ENCODE measurements at places on chromosomes 5 and 9.

DNA sequence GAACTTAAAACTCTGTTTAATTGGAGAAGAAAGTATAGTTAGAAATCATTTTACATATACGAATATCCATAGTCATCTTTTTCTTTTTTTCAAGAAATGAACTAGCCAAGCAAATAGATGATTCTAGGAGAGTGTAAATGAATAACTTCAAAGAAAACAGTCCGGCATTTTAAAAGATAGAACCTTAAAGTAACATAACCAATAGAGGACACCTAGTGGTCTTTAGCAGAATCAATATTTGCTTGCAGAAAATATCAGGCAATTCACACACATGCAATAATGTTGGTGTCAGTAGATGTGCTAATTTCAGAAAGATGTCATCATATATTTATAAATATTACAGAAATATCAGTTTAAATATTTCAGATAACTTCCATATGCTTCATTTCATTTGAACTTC is 57.1 kb downstream of the HCN1 start:
- no peak for DNase-seq

- no peak for DNase-seq
Measured at GRCh38 chr5:173913686-173914321, 25.7 kb downstream of the CPEB4 start.

DNA sequence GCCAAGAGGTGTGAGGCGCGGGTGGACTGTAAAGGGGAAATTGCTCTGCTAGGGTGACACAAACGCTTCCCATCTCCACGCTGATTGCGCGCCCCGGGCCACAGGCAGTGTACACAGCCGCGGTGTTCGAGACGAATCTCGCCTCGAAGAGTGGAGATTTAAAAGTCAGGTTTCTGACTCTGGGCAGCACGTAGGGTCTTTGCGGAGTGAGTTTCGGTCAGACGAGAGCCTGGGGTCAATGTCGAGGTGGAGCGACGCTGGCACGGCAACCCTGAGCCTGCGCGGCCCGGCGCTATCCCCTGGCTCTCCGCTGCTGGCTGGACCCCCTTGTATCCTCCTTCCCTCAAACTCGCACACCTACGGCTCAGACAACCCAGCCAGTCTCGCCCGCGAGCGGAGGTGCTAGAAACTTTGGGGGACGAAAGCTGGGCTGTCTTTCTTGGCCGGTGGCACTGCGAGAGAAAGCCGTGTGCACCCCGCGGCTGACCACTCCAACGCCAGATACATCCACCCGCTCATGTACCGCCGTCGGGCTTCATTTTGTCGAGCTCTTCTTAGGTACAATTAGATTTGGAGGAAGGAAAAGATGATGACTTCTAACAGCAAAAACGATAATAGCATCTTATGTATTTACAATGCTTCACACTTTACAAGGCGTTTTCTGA is 5.4 kb upstream of the FOXB2 start:
- no peak for DNase-seq

DNA sequence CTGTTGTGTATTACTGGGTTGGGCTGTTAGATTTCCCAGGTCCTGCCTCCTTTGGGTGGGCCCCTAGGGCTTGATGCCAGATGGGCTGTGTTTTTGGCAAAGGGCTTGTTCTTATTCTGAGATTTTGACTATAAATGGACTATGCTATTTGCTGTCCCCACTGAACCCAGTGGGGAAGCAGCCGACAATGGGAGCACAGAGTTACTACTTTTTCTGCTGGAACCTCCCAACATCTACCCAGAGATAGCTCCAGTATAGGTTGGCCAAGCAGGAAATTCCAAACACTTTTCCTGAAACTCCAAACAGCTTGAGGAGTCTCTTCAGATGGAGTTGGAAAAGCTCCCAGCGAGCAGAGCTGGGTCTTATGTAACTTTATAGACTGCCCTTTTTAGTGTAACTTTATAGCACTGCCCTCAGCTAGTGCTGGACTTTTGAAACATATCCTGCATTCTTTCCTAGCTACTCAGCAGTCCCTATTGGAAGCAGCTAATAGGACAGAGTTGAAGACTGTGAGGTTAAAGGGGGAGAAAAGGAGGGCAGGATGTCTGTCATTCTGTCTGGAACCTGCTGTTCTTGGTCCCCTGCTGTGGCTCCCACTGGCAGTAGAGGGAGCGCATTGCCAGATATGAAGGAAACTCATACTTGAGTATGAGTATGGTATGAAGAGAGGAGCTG is 21.0 kb downstream of the RUSC2 start:
- peak; percentile 96 for DNase-seq

DNA sequence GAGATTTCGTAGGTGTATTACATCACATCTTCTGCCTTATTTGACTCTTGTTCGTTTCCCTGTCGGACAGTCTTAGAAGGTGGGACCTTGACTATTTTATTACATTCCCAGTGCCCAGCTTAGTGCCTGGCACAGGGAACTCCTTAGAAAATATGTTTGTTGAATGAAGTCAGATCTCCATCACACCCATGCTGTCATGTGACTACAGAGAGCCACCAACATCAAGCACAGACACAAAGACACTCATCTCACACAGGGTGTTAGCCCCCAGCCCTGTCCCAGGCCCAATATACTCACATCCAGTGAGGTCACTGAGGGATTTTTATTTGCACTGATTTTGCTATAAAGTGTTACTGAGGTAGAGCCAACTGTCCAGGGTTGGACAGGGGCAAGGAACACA is 692 bp upstream of the SRA1 start:
- DNase-seq: no peak

DNA sequence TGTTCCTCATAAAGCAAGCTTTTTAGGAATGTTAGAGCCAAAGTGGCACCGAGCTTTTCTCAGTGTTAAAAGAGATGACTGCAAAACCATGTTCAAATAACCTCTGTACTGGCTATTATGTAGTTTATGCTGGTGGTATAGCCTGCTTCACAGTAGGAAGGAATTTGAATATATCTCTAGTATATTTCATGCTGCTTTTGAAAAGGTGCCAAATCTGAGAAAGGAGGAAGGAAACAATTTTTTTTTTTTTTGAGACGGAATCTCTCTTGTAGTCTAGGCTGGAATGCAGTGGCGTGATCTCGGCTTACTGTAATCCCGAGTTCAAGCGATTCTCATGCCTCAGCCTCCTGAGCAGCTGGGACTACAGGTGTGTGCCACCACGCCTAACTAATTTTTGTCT is 13.5 kb downstream of the CREBRF start:
- no peak for DNase-seq

GRCh38 chr5:141440341-141440740 is 10.0 kb downstream of the PCDHGA12 start:
- no peak for DNase-seq

DNA sequence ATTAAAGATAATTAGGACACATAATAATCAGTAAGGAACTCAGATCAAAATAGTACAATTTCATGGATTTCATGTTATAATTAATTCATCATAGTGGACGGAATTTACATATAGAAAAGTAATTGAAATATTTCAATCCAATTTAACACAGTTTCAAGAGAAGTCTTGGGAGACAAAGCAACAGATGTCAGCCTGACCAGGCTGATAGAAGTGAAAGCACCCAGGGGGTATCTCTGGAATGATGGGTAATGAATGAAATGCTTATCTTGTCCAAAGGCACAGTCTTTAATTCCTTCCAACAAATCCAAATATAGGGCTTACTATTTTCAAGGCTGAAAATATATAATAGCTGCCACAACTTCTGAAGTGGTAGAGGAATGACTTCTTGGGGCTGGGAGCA is 629.3 kb upstream of the RGMB start:
- DNase-seq: no peak

GRCh38 chr5:121031491-121031890 is 567.4 kb downstream of the PRR16 start:
- DNase-seq: peak; percentile 33

GRCh38 chr5:78899922-78900362 is 85.2 kb downstream of the ARSB start:
- DNase-seq: peak; percentile 81

DNA sequence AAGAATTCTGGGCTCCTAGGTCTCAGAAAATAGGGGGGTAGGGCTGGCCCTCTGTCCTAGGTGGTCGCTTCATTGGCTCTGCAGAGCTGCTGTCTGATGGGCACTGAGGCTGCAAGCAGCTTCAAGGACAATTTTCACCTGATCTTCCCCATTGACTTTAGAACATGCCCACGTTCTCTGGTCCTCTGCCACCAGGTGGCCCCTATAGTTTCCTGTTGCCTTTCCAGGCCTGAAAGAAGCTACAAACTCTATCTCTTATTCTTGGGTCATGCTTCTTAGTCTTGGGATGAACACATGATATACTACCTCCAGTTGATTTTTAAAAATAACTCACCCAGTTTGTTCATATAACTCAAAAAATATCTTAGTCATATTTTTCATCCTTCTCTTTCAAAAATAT is 26.3 kb downstream of the SPZ1 start:
- peak; percentile 9 for DNase-seq

GRCh38 chr9:120510816-120511215 is 69.2 kb downstream of the CDK5RAP2 start:
- DNase-seq: peak; percentile 7

- peak; percentile 39 for DNase-seq
Measured at GRCh38 chr5:14753947-14754346, 89.4 kb downstream of the OTULIN start.

DNA sequence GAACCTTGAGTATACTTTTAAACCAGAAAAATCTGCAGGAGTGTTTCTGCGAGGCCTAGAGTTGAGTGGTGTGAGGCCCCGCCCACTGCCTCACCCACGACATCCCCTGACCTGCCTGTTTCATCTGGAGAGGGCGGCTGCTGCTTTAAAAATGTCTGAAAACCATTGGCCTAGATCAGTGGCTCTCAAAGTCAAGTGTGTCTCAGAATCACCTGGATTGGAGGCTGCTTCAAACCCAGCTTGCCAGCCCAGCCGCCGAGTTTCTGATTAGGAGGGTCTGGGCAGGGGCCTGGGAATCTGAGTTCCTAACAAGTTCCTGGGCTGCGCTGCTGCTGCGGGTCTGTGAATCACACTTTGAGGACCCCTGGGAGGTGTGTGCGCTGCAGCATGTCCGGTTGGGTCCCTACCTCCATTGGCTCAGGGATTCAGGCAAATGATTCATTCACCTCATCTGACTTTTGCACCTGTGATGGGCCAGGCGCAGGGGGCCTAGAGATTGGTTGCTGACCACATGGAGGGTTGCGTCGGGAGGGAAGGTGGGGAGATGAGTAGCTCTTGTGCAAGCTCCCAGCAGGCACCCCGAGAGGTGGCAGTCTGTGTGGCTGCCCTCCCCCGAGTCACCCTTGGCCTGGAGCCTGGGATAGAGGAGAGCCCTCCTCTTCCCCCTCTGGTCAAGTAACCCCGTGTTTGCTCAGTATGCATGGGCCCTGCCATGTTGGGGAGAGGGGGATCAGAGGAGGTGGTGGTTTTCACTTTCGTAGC is 27.6 kb upstream of the HMCN2 start:
- DNase-seq: no peak

DNA sequence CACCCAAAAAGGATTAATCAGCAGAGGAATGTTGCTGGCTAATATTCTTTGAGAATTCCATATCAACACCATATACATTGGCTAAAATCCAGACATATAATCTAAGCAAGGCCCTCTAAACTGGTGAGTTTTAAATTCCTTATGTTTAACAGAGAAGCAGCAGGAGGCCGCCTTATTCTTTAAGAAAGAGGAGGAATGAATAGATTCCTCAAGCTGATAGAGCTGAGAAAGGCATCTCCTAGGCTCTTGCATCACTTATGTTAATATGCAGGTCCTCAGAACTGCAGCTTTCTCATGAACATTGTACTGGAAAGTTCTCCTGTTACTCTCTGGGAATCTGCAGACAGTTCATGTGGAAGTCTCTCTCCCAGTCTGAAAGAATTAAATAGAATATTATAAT is 20.1 kb upstream of the SMARCA2 start:
- DNase-seq: no peak

DNA sequence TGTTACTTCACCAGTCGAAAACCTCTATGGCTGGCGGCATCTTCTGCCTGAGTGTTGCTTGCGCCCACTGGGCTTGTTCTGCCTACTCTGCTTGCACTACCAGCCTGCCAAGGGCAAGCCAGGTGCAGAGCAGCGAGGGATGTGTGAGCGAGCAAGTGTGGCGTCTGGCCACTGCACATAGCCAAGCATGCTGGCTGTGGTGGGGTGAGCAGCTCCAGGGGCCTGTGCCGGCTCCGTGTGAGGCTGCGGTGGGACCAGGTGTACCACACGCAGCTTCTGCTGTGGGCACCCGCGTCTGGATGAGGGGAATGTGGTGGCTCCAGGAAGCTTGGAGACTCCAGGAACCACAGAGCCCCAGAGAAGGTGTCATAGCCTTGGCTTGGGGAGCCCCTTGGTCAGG is 51.4 kb downstream of the GTF3C4 start:
- no peak for DNase-seq

DNA sequence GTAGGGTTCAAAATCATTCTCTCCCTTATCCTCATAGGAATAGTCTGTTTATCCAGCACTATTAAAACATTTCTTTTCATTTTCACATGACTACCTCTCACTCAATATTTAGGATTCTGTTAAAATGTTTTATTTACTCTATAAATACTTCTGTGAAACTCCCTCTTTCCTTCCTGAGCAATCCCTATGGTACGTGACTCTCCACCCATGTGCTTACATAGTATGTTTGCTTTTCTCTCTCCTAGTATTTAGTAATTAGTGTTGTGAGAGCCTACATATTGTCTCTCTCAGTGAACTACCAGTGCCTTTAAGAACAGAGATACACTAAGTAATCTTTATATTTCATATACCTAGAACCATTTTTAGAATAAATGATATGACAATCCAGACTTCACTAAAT is 46.0 kb downstream of the PTPRD start:
- DNase-seq: no peak

- DNase-seq: peak; percentile 13
Measured at GRCh38 chr5:123950701-123951581, 439.0 kb downstream of the CSNK1G3 start.
